ENCODE measurements at places on chromosomes 7 and 10.

- peak; percentile 67 for DNase-seq
Observed at GRCh38 chr7:36264123-36264801, 111.2 kb downstream of the EEPD1 start.

GRCh38 chr10:44880090-44880715, 30.9 kb upstream of the TMEM72 start:
- no peak for DNase-seq

DNA sequence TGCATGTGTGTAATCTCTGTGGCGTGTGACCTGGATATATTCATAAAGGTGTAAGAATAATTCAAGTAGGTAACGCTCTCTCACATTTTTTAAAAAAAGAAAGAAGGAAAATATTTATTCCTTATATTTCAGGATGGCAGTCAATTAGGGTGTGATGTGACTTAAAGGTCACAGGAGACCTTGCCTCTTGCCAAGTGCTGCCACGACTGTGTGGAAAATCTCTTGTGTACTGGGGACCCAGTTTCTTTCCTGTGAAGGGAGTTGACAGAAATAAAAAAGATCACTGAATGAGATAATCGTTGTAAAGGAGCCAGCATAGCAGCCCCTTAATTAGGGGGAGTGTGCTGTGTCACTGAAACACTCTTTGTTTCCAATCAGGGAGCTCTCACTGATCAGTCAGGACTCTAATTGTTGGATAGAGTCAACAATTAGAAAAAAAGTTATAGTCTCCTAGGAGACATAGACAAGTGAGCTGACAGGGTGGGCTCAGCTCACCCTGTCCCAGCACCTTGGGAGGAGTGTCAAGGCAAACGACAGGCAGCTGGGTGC, 31.1 kb downstream of the PTPRE start:
- DNase-seq = no peak

DNA sequence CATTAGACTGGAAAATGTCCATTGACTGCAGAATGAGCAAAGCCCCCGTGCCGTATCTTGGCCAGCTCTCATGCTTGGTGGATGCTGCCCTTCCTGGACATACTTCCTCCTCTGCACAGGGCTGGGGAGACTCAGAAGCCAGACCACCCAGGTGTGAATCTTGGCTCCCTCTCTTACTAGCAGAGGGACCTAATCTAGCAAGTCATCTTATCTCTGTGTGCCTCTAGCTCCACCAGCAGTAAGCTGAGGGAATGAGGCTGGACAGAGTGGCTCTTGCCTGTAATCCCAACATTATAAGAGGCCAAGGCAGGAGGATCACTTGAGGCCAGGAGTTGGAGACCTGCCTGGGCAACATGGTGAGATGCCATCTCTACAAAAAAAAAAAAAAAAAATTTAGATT, 173.8 kb upstream of the GHITM start:
- no peak for DNase-seq

- DNase-seq = peak; percentile 80
Observed at GRCh38 chr10:103241262-103242011, 4.2 kb upstream of the RPEL1 start.

DNA sequence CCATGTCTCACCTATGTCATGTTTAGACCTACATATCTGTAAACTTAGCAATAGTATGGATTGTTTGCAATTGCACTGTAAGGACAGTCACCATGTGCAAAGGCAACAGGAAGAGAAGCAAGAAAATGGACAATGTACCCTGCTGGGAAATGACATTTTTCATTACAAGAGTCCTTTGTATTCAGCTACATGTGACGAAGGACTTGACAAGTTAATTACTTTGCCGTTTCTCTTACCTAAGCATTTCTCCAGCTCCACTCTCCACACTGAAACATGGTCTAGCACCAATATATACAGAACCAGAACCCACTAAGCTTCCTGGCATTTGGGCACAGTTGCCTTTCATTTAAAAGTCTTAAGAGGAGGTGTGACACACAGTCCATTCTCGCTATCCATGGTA, 76.6 kb upstream of the PFKP start:
- DNase-seq = no peak

DNA sequence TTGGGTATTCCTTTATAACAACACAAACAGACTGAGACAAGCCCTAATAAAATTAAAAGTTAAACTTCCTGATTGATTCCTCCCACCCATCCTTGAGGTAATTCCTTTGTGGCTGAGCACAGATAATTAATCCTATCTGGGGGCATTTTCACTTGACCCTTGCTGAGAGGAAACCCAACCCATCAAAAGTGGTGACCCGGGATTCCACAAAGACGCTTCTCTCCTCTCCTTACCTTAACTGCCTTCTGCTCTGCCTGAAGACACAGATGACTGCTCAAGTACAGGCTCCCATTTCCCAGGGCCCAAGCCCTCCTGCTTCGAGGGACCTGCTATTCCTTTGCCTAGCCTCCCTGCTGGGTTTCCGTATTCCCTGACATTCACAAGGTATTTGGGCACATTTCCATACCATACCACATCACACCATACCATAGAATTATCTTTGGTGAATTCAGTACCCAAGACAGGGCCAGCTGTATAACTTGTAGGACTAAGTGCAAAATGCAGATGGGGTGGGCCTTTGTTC, 9.8 kb upstream of the MAPK8 start:
- no peak for DNase-seq

DNA sequence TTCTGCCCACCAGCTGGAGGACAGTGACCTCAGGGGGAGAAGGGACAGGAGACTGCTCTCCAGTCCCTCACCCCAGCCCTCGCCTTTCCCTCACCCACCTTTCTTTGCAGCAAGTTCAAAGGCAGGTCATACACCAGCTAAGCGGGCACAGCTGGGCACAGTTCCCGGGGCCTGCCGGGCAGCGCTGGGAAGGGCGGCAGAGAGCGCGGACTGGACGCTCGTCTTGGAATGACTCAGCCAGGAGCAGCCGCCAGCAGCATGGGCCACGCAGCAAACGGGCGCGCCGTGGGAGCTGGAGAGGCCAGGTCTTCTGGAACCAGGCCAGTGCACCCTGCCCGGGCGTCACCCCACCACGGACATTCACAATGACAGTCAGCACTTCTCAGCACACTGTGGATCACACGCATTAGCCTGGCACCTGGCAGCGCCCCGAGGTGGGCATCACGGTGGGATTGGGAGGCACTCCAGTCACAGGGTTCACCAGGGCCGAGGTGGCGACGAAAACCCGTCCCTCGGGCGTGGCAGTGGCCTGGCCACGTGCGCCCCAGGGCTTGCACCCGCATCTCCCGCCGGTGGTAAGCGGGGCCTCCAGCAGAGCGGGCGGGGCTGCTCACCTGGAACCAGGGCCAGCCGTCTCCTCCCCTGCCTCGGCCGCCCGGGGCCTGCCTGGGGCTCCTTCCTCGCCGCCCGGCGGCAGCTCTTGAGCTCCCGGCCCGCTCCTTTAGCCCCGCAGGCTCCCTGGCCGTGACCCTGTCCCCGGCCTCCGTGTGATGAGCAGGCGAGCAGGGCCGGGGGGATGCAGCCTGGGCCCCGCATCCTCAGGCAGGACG, 29.0 kb upstream of the WDFY4 start:
- DNase-seq = peak; percentile 15

- no peak for DNase-seq
Observed at GRCh38 chr10:91745090-91745831, 53.0 kb upstream of the TNKS2 start.

DNA sequence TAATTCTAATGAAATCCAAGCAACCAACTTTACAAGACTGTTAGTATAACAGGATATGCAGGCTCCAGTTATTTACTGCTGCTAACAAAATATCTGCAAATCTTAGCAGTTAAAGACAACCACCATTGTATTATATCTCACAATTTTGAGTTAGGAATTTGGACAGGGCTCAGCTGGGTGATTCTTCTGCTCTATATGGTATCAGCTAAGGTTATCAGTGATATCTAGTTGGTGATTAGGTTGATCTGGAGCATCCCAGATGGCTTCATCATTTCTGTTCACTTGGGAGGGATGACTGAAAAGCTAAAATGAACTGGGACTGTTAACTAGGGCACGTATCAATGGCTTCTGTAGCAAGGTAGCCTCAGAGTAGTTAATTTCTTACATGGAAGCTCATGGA, 105.7 kb downstream of the MBL2 start:
- no peak for DNase-seq

DNA sequence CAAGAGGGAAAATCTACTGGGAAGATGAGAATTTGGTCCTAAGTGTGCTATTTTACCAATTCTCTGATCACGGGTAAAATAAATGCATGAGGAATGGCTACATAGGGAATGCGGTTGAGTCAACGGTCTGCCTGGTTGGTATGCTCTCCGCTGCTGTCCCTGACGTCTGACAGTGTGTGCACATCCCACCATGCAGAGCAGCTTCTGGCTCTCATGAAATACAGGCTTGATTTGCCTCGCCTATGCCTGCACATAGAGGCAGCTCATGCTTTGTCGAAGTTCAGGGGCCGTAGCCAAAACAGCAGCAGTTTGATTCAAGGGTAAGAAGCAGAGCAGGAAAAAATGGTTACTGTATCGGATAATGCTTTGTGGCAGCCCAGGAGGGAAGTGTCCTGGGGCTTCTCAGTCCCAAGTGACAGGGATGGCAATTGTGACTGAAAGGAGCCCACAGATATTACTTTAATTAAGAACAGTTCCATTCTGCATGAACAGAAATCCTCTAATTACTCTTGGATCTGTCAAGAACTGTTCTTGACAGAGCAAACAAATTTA, 268.4 kb upstream of the SLC26A5 start:
- no peak for DNase-seq

DNA sequence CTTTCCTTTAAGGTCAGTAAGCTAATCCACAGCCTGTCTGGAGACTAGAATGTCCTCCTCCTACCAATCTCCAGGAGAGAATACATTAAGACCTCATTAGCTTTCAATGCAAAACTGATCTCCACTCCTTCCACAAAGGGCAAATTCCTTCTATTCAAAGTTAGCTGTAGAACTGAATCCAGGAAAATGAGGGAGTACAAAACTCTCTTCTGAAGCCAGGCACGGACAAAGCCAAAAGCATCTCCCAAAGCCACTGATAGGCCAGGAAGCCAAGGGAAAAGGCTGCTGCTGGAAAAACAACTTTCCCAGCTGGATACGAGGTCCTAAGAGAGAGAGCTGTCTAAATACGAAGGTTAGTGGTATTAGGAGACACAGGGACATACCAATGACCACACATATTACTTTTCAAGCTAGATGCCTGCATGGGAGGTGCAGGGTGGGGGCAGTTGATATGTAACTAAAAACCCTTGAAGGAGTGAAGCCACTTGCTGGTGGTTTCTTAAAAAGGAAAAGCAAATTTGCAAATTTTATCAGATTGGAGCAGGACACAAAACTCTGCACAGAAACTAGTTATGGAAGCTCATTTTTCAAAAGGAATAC, 43.6 kb downstream of the MKX start:
- DNase-seq = no peak

GRCh38 chr7:134554417-134554966, 5.6 kb downstream of the AKR1B15 start:
- no peak for DNase-seq

GRCh38 chr10:10938676-10939075, 79.0 kb upstream of the CELF2 start:
- no peak for DNase-seq

DNA sequence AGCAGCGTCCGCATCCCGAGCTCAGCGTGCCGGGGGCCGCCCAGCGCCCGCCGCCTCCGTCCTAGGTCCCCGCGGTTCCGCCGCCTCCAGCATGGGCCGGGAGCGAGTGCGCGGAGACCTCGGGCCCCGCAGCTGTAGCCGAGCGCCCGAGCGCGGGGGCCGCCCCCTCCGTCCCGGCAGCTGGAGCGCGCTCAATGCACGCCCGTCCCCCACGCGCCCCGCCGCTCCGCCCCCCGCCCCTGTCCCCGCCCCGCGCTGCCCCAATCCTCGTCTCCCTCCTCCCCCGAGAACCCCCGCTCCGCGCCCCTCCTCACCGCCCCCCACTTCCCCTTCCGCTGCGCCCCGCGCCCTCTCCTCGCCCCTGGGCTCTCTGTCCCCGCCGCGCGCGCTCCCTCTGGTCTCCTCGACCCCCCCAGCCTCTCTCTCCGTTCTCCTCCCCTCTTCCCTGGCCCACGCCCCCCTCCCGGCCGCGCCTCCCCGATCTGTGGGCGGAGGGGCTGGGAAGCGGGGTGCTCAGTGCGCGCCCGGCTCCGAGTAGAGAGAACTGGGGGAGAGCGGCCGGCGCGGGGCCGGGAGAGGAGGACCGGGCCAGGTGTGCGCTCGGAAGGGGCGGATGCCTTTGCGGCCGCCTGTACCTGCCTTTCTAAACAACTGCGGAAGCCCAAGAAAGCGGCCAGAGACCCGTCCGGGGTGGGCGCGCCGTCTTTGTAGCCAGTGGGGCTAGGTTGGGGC, at the start of gene VIPR2:
Gene VIPR2 (minus strand): TSS at position 110 of the 732 bp plus-strand sequence. CDS start 96 bp downstream, at position 14.
- peak; percentile 15 for DNase-seq

DNA sequence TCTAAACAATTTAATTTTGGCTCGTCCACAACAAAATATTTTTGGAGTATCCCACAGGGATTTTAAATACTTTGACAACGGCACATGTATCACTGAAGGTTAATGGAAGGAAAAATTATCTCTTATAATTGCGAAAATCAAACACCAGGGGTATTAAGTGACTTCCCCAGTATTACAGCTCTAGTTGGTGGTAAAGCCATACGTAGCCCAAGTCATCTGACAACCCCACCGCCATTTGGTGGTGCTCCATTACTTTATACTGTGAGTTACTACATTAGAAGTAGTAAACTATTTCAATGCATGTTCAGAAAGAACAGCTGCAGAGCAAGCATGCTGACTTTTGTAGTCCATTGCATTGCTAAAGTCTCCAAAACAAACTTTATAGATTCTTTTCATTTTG, 179.7 kb downstream of the HGF start:
- no peak for DNase-seq

DNA sequence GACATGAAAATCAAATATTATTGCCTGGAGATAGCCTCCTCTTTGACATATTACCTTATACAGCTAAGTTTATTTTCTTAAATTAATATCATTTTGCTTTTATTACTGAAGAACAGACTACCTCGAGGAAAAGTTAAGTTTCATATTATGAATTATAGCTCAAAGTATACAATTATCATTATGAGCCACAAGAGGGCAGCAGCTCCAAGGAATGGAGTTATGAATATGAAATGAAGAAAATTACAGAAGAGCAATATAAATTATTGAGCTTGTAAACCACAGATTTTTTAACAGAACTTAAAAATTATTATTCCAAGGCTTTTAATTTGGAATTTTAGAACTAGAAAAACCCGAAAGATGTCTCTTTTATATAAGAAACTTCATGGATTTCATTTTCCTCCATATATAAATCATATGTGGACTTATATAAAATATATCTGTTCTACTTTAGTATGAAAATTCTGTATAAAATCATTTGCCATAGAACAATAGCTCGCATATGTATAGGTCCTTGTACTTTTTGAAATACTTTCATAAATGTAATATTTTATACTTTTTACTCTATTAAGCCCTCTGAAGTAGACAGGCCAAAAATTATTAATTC, 40.1 kb downstream of the IQUB start:
- peak; percentile 73 for DNase-seq

GRCh38 chr10:43461950-43462349, 25.0 kb downstream of the ZNF487 start:
- DNase-seq = peak; percentile 94

DNA sequence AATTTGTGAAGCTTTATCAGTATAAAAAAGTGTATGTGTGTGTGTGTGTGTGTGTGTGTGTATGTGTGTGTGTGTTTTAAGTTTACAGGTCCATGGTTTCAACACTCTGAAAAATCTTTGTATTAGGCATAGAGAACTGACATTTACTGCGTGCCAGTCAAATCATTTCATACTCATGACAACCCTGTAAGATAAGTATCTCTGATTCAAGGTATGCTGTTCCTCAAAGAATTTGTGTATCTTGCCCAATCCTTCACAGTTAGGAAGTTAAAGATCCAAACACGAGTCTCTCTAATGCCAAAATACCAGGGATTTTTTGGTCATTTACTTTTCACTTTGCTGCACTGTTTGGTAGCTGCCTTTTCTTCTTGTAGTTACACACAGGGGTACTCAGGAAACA, 1121.3 kb upstream of the AUTS2 start:
- no peak for DNase-seq

GRCh38 chr7:44819292-44819691, 22.8 kb downstream of the PPIA start:
- DNase-seq = no peak
